ENCODE measurements at places on chromosomes 4 and X.

- DNase-seq = no peak
These were observed 3.4 kb downstream of the GPKOW start for GRCh38 chrX:49120091-49120490.

DNA sequence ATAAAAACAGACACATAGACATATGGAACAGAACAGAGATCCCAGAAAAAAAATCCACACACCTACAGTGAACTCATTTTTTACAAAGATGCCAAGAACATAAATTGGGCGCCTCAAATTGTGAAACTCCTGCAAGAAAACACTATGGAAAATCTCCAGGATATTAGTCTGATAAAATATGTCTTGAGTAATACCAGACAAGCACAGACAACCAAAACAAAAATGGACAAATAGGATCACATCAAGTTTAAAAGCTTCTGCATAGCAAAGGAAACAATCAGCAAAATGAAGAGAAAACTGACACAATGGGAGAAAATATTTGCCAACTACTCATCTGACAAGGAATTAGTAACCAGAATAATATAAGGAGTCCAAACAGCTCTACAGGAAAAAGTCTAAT lies 337.3 kb upstream of the DIPK2B start:
- no peak for DNase-seq

DNA sequence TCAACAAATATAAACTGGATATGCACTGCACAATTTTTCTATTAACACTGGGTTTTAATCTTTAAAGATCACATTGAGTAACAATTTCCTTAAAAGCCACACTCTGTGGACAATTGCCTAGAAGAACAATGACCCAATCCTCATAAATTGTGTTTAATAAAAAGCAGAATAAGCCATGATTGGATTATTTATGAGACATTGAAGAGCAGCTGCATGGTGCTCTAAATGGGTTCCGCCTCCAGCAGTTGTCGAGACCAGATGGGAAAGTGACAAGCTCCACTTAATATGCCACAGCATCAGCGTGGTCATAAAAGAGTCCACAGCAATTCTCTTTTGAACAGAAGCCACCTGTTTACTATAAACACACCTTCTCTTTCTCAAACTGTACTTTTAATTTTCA lies 635.2 kb upstream of the FRG1 start:
- DNase-seq = no peak

DNA sequence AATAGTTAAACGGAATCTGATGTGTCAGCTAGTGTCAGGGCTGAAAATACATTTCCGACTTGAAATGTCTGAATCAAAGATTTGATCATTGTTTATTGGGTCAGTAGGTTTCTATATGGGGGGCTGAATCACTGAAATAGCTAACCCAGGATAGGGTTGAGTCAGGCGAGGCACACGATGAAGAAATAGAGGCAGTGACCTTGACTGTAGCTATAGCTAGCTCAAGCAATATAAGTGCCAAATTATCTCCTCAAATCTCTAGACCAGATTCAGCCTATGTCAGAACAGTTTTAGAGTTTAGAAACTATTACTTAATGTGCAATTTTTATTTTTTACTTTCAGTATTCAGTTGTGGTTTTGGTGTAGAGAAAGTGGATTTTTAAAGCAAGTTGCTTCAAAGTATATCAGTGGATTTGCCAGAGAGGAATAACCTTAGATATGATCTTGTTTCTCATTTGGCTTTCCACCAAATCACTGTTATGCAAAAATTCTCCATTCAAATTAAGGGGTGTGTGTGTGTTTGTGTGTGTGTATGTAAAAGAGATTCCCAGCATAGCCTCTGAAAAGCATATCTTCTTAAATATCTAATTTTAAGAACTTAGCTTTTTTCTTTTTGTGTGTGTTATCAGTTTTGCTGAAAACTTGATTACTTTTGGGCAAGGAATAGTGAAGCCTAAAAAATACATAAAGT lies 100.3 kb upstream of the RPL34 start:
- no peak for DNase-seq

GRCh38 chr4:73213916-73214653 lies 44.5 kb downstream of the ANKRD17 start:
- DNase-seq = no peak

- DNase-seq = no peak
These were observed 52.7 kb downstream of the TMEM164 start for GRCh38 chrX:110055616-110056015.

DNA sequence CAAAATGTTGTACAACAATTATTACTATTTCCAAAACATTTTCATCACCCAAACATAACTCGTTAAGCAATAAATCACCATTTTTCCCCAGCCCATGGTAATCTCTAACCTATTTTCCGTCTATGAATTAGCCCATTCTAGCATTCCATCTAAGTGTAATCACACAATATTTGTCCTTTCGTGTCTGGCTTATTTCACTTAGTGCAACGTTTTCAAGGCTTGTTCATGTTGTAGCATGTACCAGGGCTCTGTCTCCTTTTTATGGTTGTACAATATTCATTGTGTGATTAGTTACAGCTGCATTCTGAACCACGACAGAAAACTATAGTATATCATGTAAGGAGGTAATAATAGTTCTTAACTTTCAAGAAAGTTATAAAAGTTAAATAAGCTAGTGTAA lies 656.0 kb upstream of the HS3ST1 start:
- DNase-seq = no peak
